ENCODE measurements at places on chromosomes 11 and 22.

GRCh38 chr11:7540830-7541555 is 27.2 kb downstream of the PPFIBP2 start:
- DNase-seq = no peak

GRCh38 chr22:19820880-19821522 is 33.7 kb downstream of the GNB1L start:
- no peak for DNase-seq

DNA sequence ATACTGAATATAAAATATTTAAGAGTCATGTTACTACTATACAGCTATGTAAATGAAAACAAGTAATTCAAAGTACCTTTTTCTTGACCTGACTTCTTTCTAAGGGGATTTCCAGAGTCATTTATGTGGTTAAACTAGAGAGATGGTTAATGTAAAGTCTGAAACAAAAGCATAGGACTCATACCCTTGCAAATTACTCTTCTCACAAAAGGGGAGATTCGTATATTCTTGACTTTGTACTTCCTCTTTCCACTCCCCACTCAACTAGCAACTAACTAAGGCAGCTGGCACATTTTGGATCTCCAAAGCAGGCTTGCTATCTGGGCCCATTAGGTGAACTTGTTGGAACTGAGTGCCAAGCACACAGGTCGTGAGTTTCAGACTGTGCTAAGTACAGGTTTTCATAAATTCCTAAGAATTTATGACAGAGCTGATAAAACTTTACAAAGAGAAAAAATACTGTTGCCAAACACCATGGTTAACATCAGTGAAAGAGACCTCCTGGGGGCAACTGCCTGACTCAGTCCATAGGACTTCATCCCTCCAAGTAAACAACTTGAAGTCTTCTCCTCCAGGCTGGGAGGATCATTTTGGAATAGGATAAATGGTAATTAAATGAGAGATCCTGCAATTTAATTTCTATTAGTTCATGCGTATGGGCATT is 77.0 kb upstream of the DDI1 start:
- DNase-seq = no peak

DNA sequence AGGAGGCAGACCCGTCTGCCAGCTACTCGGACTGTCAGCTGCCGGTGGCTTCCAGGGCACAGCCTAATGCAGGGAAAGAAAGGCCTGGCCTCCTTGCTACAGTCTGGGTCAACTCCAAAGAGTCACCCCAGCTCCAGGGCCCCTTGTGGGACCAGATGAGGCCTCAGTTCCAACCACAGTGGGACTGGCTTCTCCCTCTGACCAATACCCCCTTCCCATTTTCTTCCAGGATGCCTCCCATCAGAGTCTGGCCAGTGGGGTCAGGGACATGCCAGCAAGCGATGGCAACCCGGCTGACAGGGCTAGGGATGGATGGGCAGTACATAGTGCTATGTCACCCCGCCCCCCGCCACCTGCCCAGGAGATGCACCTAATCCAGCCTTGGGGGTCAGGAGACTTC is 36.6 kb downstream of the RPUSD4 start:
- DNase-seq = no peak

Data from cerebellum (tissue), 4 donors.